T-helper 2 cell treated with Interferon-gamma antibody and Interleukin-4, amounts not matched to agents 5 μg/mL and 100 μg/mL, for 36 hours (primary cell): ENCODE measurements at places on chromosomes 13 and 19.

- no peaks in the 10 kb centered on the region for H3K36me3 ChIP-seq
- no peak for DNase-seq
- H3K4me3 ChIP-seq, result no peak overlapping the region
- no peaks in the 10 kb centered on the region for H3K27me3 ChIP-seq
- no peaks in the 10 kb centered on the region for H3K4me1 ChIP-seq
- H3K27ac ChIP-seq, result no peak overlapping the region
Measured at GRCh38 chr13:66965181-66965580, 265.0 kb downstream of the PCDH9 start.

- H3K36me3 ChIP-seq, result no peaks in the 10 kb centered on the region
- no peak overlapping the region for H3K27ac ChIP-seq
- H3K4me3 ChIP-seq, result no peak overlapping the region
- DNase-seq, result no peak
Measured at GRCh38 chr13:90919153-90919552, 428.3 kb upstream of the MIR17HG start.

DNA sequence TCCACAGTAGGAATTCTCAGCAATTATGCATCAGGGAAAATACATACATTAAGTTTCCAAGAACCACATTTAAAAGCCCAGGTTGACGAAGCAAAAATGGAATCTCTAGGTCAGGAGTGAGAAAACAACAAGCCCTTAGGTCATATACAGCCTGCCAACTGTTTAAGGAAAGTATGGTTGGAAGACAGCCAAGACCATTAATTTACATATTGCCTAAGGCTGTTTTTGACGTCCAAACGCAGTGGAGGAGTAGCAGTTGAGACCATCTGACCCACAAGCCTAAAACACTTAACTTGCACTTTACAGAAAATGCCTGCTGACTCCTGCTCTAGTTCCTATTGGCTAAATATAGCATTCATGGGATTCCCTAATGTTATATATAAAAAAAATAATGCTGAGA is 299.0 kb downstream of the ITGBL1 start:
- no peaks in the 10 kb centered on the region for H3K36me3 ChIP-seq
- DNase-seq, result no peak
- no peaks in the 10 kb centered on the region for H3K27me3 ChIP-seq
- H3K27ac ChIP-seq, result no peak overlapping the region
- H3K4me3 ChIP-seq, result no peak overlapping the region
- no peaks in the 10 kb centered on the region for H3K4me1 ChIP-seq

GRCh38 chr13:94972262-94972661 is 259.9 kb upstream of the SOX21 start:
- no peak overlapping the region for H3K4me3 ChIP-seq
- no peaks in the 10 kb centered on the region for H3K36me3 ChIP-seq
- DNase-seq, result no peak
- H3K27ac ChIP-seq, result no peak overlapping the region
- no peaks in the 10 kb centered on the region for H3K4me1 ChIP-seq
- H3K27me3 ChIP-seq, result peaks cover 31% of the 10 kb centered on the region

- peak overlapping the region; percentile 21 for H3K4me3 ChIP-seq
- H3K27ac ChIP-seq, result no peak overlapping the region
- peak; percentile 21 for DNase-seq
- peaks cover 8% of the 10 kb centered on the region for H3K4me1 ChIP-seq
- H3K36me3 ChIP-seq, result peaks cover 3% of the 10 kb centered on the region
- peaks cover 78% of the 10 kb centered on the region for H3K27me3 ChIP-seq
Measured at GRCh38 chr13:94711561-94712286, 621 bp downstream of the SOX21 start.

DNA sequence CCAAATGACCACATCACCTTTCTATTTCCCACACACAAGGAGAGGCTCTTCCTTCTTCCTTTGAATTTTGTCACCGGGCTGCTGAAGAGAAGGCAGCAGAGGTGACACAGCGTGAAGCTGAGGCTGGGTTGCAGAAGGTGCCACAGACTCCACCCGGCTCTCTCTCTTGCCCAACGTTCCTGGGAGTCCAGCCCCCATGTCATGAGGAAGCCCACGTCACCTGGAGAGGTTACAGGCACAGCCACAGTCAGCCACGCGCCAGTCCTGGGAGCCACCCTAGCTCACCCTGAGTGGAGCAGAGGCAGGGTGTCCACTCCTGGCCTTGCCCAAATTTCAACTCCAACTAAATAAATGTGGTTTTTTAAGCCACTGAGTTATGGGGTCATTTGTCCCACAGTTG is 4.8 kb upstream of the TMEM255B start:
- no peak overlapping the region for H3K27ac ChIP-seq
- peaks cover 5% of the 10 kb centered on the region for H3K4me1 ChIP-seq
- no peak overlapping the region for H3K4me3 ChIP-seq
